Naive thymus-derived CD8-positive, alpha-beta T cell (primary cell): ENCODE measurements at places on chromosomes 12 and 14.

DNA sequence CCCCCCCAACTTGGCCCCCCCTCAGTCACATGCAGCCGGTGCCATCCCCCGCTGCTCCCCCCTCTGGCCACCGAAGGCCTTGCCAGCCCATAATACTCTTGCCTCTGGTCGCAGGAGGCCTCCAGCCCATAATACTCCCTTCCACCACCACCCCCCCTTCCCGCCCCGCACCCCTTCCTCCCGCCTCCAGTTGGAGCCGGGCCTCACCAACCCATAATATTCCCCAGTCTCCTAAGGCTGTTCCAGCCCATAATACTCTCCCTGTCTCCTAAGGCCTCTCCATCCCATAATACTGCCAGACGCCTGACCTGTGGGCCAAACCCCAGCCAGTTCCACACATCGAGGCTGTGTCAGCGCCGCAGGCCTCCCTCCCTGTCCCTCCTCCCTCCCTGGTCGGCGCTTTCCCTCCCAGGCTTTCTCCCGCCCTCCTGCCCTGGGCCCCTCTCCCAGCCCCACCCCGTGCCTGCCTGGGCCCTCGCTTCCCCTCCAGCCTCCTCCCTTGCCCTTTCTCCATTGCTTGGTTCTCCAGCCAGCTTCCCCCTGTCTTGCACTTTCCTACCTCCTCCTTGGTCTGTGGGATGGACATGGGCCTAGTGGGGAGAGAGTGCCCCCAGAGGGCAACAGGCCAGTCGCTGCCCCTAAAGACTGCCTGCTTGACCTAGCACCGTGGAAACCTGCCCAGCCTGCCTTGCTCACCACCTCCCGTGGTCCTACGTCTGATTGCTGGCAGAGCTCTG lies 6.8 kb upstream of the CHD4 start:
- H3K4me1 ChIP-seq, result peaks cover 65% of the 10 kb centered on the region
- DNase-seq, result peak; percentile 52
- no peaks in the 10 kb centered on the region for H3K27me3 ChIP-seq
- H3K27ac ChIP-seq, result peak overlapping the region; percentile 97
- H3K4me3 ChIP-seq, result peak overlapping the region; percentile 63
- no peaks in the 10 kb centered on the region for H3K36me3 ChIP-seq

- H3K4me1 ChIP-seq, result peaks cover 50% of the 10 kb centered on the region
- H3K27ac ChIP-seq, result peak overlapping the region; percentile 28
- H3K36me3 ChIP-seq, result no peaks in the 10 kb centered on the region
- DNase-seq, result no peak
- H3K4me3 ChIP-seq, result no peak overlapping the region
Observed at GRCh38 chr12:27274706-27275105, 30.6 kb downstream of the STK38L start.

- H3K27ac ChIP-seq, result no peak overlapping the region
- no peak for DNase-seq
- no peak overlapping the region for H3K4me3 ChIP-seq
- no peaks in the 10 kb centered on the region for H3K36me3 ChIP-seq
- H3K4me1 ChIP-seq, result no peaks in the 10 kb centered on the region
- no peaks in the 10 kb centered on the region for H3K27me3 ChIP-seq
Observed at GRCh38 chr12:24909667-24910066, 39.2 kb downstream of the BCAT1 start.

DNA sequence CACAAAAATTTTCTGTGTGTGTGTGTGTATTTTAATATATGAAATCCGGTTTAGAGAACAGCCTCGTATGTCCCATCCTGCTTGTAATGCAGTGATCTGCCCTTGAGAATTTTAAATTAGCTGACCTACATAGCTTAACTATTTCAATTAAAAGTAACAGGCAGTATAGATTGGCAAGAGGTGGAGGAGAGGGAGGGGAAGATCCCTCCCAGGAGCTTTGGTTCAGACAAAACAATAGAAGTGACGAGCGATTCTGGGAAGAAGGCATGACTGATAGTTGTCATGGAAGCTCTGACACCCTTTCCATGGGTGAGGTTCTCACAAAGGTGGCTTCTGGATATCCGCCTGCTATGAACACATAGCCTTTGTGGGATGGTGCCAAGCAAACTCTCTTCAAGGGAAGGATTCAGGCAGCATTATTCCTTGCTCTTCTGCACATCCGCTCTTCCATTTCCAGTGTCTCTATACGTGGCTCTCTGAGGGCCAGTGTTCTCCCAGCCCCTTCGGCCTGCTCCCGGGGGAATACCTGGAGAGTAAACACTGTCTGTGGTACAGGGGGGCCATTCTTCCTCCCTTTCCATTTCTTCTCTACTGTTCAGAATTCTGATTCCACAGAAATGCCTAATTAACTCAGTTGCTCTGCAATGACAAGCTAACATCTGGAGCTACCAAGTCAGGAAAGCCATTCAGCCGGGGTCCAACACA lies 182.0 kb downstream of the CACNA1C start:
- no peaks in the 10 kb centered on the region for H3K36me3 ChIP-seq
- H3K4me1 ChIP-seq, result no peaks in the 10 kb centered on the region
- H3K4me3 ChIP-seq, result no peak overlapping the region
- DNase-seq, result no peak
- no peak overlapping the region for H3K27ac ChIP-seq
- H3K27me3 ChIP-seq, result peaks cover 24% of the 10 kb centered on the region

GRCh38 chr12:129001-129400 lies 62.4 kb downstream of the IQSEC3 start:
- H3K27me3 ChIP-seq, result peaks cover 30% of the 10 kb centered on the region
- no peak overlapping the region for H3K4me3 ChIP-seq
- no peak for DNase-seq
- no peaks in the 10 kb centered on the region for H3K36me3 ChIP-seq
- H3K4me1 ChIP-seq, result no peaks in the 10 kb centered on the region
- no peak overlapping the region for H3K27ac ChIP-seq

DNA sequence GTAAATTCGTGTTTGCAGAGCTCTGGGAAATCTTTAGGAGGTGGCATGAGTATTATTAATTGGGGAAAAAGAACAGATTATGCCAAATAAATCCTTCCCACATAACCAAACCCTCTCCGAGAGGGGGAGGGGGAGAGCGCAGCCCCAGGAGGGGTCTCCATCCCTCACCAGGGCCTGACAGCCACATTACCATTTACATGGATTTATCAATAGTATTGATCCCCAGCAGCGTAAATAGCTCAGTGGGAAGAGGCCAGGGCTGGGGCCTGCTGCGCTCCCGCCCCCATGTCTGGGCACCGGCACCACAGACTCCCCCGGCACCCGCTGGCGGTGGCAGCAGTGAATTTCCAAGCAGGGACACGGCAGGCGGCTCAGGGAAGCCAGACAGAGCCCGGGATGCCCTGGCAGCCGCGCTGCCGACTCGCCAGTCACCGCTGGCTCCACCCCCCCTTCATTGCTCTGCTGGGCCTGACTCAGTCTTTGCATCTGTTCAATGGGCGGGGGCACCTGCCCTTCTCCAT lies 2.4 kb downstream of the NCOR2 start:
- peaks cover 13% of the 10 kb centered on the region for H3K4me1 ChIP-seq
- H3K27ac ChIP-seq, result no peak overlapping the region
- no peaks in the 10 kb centered on the region for H3K36me3 ChIP-seq
- peak overlapping the region; percentile 92 for H3K4me3 ChIP-seq
- H3K27me3 ChIP-seq, result no peaks in the 10 kb centered on the region
- DNase-seq, result no peak
